Fibroblast of villous mesenchyme (primary cell): ENCODE measurements at places on chromosomes 7 and 10.
A peak's percentile ranks its signal among the peaks of the same experiment; 100 is the strongest.

DNA sequence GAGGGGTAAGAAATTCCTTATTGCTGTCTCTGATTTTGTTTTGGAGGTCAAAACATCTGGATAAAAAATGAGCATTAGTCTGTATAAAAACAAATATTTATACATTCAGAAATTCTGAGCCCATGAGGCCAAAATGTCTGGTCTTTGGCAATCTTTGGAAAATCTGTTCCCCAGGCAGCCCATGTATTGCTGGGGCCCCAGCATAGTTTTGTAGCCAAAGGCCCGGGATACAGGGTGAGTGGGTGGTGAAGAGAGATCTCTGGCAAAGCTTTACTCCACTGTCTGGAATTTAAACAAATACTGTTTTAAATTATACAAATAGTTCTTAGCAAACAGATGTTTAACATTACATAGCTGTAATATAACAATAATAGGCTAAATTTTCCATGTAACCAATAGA, 134.7 kb upstream of the GALNT17 start:
- DNase-seq: peak; percentile 11

DNA sequence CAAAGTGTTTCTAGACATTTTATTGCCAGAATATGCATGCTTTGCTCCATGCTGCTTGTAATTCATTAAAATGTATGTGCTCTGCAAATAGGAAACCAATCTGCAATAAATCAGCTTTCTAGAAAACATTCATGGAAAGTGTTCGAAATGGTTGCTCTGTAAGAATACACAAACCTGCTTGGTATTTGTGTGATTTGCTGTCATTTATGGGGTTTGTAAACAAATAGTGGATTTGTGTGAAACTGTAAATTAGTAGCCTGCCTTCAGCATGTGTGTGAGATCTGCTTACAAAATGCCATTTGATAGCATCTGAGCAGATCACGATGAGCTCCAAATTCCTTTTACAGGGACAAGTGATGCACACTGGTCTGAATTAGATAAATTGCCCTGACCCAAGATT, 219.0 kb upstream of the CSTF2T start:
- DNase-seq: no peak

DNA sequence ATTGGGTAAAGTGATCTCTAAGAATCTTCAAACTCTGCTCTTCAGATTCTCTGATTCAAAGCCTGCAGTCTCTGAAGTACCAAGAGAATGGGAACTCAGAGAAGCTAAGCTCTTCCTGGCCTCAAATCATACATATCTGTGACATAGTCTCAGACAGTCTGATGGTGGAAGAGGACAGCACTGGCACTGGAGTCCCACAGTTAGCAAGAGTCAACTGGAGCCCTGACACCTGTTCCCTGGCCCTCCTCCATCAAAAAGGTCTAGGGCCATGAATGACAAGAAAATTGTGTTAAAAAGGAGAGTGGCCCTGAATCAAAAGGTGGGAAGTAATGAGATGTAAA, 37.7 kb downstream of the PRSS2 start:
- DNase-seq: no peak

DNA sequence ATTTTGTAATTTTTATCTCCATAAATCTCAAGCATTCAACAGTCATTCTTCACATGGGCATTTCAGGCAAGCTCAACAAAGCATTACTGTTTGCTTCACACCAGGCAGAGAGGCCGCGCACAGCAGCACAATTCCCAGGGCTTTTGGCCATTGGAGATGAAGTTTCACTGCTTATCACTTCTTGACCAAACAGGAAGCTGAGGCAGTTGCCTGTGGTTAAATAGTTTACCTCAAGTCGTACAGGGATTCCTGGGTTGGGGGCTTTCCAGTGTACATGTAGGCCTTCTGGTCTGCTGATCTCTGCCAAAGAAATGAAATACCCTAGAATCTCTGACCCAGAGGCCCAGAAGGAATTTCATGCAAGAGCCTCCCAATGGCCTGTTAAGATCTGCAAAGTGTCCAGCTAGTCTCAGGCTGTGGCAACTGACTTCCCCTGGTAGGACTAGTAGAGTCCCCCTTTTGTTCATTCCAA, 11.2 kb upstream of the PRDX3 start:
- peak; percentile 97 for DNase-seq

DNA sequence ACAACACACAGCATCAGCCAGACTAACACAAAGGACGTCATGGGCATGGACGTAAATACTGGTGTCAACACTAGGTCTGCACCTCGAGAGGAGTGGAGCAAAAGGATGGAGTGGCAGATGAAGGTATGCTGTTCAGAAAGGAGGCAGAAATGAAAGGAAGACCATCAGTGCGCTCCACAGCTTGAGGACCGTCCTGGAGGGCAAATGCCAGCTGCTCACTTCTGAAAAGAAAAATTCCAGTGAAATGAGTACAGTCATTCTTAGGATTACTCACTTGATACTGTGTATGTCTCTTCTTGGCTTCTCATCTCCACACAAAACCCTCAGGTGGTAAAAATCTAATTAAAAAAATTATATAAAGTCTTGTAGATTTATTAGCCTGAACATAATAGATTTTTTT, 44.8 kb downstream of the EGFR start:
- peak; percentile 38 for DNase-seq

- DNase-seq: peak; percentile 18
Measured at GRCh38 chr10:71486484-71487114, 89.9 kb downstream of the CDH23 start.

GRCh38 chr7:44104860-44105771, 971 bp downstream of the AEBP1 start:
- peak; percentile 86 for DNase-seq

DNA sequence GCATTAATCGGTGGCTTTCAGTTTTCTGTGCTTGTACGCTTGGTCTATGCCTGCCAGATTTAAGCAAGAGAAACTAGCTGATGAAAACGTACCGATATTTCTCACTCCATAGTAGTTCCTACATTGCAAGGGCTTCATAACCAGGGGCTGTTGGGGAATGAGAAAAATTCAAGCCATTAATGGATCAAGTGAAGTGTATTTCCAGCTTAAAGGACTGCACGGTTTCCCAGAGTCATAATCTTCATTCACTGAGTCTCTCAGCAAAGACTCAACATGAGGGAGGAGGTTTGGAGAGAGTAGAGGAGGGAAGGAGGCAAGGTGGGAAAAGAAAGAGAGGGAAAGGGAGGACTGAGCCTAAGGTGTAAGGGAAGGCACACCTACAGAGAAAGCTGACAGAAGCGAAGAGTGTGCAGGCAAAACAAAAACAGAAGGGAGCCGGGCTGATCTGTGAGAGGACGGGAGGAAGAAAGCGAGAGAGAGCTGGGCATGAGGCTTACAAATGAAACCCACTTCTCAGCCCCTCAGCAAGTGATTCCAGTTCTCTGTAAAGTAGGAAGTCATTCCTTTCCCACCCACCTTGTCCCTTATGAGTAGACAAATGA, 625 bp downstream of the GIMAP2 start:
- no peak for DNase-seq

- DNase-seq: no peak
Measured at GRCh38 chr10:48899781-48900180, 39.9 kb downstream of the LRRC18 start.

- peak; percentile 56 for DNase-seq
Measured at GRCh38 chr7:96310110-96310509, 11.8 kb downstream of the SLC25A13 start.

DNA sequence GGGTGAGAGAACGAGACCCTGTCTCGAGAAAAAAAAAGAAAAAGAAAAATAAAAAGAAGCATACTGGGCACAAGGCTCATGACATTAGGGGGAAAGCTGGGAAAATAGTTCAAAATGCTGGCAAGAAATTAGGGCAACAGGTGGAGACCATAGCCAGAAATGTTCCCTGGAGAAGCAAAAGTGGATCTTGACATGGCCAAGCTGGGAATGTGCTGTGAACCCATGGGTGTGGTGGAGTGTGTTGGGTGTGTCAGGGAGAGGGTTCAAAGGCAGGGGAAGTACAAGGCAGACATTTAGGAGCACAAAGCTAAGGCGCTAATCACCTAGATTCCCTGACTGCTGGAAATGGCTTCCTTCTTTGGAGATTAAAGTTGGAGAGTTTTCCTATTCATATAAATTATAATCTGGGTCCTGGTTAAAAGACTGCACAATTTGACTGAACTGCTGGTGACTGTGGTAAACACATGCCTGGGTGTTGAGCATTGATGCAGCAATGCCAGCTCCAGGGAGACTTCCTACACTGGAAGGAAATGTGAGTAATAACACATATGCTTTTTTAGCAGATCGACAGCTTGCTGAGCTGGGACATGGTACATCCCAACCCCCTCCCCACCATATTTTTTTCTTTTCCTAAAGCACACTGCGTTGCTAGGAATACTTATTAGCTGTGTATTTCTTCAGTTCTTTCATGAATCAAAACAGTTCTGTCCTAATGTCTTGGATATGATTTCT, 70.1 kb upstream of the ARHGAP21 start:
- no peak for DNase-seq

DNA sequence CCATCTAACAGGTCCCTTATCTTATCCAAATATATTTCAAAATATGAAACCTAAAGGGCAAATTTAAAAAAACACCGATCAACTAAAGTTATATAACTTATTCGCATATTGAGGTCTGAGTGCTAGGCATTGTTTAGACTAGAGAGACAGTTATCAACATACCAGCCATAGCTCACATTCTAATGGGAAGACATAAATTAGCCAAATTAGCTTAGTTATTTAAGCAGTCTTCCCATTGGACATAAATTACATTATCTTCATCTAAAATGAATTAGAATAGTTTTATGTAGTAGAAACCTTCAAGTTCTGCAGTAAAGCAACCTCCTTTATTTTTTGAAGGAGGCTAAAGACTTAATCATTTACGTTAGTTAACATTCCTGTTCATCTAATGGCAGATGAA, 17.4 kb downstream of the KIF5B start:
- peak; percentile 12 for DNase-seq

DNA sequence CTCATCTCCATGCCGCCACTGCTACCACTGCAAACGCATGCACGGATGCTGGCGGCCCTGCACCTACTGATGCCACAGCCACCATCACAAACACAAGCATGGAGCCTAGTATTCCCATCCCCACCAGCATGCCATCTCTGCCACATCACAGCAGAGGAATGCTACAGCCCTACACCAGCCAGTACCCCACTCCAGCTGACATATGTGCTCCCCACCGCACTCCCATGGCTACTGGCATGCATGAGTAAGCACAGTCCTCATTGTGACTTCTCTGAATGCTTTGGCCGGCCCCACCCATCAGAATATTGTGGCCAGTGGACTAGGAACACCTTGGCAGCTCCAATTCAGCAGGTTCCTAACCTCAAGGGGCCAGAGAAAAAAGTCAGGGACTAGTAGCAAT, 705.5 kb downstream of the POM121L12 start:
- no peak for DNase-seq

- DNase-seq: peak; percentile 86
Measured at GRCh38 chr7:141649865-141650634, 51.9 kb downstream of the DENND11 start.

DNA sequence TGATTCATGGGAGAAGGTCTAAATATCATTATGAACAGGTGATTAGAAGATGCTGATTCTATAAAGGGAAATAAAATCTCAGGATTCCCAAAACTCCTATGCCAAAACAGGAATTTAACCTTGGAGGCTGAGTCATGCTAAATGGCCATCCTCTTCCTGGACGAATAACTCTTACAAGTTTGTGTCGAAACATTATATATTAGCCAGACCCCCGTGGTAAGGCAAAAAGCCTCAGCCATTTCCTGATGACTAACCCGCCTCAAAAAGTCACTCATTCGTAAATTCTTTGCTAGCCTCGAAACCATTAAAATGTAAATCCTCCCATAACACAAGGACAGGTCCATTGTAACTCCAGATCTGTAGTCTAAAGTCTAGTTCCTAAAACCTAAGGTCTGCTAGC, 32.0 kb downstream of the CUL2 start:
- peak; percentile 95 for DNase-seq

DNA sequence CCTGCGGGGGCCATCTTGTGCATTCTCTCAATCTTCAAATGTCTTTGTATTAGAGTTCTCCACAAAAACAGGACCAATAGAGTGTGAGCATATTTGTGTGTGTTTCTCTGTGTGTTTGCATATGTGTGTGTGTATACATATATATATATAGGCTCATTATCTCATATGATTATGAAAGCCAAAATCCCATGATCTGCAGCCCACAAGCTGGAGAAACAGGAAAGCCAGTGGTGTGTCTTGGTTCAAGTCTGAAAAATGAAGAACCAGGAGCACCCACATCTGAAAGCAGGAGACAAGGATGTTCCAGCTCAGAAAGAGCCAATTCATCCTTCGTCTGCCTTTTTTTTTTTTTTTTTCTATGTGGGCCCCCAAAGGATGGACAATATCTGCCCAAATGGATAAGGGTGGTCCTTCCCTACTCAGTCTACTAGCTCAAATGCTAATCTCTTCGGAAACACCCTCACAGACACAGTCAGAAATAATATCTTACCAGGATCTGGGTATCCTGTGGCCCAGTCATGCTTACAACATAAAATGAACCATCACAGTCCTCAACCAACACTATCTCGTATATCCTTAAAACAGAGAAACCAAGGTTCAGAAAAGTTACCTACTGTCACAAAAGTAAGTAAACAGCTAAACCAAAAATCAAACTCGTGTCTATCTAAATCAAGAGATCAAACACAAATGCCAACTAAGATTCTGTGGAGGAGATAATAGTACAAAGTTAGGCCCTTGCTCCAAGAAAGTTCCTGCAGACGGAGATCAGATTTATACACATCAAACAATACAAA, 141.9 kb downstream of the JMJD1C start:
- DNase-seq: no peak

DNA sequence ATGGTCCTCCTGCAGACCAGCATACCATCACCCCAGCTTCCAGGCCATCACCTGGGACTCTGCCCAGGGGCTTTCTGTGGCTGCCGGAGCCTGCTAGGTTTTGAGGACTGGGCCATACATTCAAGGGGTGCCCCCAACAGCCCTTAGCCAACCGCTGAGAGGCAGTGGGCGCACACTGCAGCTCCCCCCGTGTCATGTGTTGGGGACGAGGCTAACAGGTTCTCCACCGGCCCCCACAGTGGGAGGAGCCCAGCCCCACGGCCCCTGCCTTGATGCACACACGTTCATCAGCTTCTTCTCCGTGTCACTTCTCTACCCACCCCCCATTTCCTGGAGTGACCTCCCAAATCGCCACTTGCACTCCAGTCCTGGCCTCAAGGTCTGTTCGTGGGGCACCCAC, 543.2 kb upstream of the FOXK1 start:
- DNase-seq: no peak

- peak; percentile 95 for DNase-seq
Measured at GRCh38 chr7:105691680-105692564, 110.6 kb upstream of the EFCAB10 start.

- no peak for DNase-seq
Measured at GRCh38 chr10:116771959-116772585, 29.7 kb upstream of the HSPA12A start.

DNA sequence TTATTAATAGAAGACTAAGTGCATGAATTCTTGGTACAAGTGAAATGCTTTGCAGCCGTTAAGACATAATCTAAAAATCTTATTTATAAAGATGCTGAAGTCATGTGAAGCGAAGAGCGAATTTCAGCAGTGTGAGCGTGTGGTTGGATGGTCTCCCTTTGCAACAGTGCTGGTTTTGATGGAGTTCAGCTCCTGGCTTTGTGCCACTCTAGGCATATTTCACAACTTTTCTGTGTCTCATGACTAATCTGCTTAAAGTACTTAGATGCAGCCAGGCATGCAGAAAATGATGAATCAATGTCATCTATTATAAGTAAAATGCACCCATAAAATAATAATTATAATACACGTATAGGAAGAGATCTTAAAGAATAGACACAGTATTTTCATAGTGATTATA, 107.2 kb upstream of the TCERG1L start:
- no peak for DNase-seq
